ENCODE measurements at places on chromosomes 11 and 22. TPM values are rescaled to one million over a fixed set of nuclear protein-coding genes. Genes with fewer than 3 reads are reported as not detected.

DNA sequence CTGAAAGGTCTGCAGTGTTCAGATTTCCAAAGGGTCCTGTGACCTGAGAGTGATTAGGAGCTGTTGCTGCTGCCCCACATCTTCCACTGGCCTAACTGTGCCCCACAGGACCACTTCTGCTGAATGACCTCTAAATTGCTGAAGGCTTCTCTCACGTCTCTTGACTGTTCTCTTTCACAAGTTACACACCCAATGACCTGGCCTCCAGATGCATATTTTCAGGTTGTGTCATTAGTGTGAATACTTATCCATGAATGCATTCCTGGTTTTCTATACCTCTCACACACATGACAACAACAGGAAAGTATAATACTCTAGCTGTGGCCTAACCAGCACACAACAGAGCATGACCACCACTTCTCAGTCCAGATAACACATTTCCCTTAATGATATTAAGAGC lies 15.4 kb downstream of the PRR14L start:
- no peak for ATAC-seq

PRR5 gene
- total RNA-seq: 15.1 TPM

DNA sequence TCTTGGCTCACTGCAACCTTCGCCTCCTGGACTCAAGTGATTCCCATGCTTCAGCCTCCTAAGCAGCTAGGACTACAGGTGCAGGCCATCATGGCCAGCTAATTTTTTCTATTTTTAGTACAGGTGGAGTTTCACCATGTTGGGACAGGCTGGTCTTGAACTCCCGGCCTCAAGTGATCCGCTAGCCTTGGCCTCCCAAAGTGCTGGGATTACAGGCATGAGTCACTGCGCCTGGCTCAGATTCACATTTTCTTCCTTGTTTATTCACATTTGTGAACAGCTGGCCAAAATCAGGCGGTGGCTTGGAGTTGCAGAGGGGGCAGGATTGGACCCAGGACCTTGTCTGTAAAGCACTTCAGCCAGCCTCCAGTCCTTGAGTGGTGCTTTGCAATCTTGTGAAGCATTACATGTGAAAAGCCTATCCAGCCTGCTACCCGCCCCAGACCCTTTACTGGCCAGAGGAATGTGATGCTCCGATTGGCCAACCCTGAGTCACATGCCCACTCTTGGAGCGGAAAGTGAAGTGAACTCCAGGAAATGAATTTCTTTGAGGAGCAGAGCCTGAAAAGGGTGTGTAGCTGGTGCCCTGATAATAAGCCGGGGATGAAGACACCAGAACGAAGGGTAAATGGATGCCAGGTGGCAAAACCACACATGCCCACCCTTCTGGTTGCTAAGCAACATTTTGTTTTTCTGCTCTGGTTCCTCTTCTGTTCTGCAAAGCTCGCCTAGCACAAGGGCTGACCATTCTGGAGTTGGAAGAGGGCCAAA lies 62.6 kb upstream of the PTPRJ start:
- ATAC-seq: no peak

- no peak for ATAC-seq
Observed at GRCh38 chr11:38538866-38539680, 1941.0 kb upstream of the RAG2 start.

DNA sequence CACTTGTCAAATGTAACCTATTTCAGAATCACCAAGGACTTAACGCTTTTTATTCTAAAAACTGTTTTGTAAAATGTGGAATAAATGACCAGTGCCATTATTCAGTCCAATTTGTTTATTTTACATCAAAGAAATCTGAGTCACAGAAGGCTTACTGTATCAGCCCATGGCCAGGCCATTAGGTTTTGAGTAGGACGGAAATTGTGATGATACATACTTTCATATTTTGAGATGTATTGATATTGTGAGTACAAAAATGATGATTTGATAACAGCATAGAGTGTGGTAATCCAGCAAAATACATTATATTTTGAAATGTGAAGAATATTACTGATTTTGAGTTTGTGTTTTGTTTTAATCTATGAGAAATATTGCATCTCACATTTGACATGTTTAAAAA lies 81.1 kb downstream of the PIWIL3 start:
- no peak for ATAC-seq

DNA sequence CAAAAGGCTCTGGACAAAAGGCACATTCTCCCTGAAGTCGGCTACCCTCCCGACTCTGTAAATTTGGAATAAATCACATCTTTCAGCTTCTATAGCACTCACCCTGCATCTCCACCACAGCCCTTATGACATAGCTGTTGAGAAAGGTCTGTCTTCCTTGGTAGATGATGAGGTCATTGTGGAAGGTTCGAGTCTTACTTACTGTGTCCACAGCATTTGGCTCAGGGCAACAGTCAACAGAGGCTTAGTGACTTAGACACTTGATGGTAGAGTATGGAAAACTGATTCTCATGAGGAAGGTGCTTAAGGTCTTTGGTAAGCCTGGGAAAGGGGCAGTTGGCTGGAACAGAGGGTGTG lies 45.6 kb downstream of the PTPRJ start:
- ATAC-seq: peak; percentile 72

- no peak for ATAC-seq
Observed at GRCh38 chr22:43826142-43827002, 14.3 kb upstream of the EFCAB6 start.

DNA sequence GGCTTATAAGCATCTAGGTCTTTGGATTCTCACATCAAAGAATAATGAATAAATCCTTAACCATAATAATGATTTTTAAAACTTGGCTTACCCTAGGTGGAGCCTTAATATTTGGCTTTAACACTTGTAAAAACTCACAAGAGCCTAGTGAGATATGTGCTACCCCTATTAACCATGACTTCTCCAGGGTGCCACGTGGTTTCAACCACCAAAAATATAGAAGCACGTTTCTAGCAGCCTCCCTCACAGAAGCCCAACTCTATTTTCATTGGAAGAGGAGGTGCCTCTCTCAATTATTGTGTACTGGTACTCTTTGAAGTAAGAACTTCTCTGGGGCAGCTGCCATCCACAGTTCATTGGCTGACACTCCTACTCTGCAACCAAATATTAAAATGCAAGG lies 46.5 kb upstream of the GDPD4 start:
- ATAC-seq: no peak

DNA sequence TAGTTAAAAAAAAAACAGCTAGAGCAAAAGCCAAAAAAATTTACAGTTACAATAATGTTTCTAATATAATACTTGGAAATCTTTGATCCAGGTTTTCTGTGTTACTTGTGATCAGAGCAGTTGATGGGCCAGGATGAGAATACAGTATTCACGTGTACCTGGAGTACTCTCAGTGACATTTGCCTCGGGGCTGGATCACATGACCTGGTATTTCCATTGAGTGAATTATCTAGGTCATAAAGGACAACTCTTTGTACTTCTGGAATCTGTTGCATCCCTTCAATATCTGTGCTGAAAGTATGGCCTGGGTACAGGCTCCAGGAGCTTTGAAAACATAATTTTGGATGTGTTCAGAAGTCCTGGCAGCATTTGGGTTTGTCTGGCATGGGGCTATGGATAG lies 93.5 kb downstream of the GRAMD1B start:
- ATAC-seq: no peak

DNA sequence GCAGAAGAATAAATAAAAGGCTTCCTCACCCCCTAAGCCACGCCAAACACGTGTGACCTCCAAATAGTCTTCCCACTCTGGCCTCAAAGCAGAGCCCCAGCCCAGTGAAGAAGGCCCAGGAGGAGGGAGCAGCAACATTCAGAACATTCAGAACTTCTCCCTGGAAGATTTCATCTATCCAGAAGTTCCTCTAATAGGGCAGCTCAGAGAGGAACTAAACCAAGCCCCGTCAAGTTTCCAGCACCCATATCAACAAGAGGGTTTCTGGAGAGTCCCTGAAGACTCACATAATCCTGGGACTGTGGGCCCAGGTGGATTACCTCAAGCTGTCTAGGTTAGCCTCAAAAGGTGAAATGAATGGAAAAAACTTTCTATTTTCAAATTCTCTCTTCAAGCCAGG lies 39.4 kb downstream of the PC start:
- no peak for ATAC-seq

DNA sequence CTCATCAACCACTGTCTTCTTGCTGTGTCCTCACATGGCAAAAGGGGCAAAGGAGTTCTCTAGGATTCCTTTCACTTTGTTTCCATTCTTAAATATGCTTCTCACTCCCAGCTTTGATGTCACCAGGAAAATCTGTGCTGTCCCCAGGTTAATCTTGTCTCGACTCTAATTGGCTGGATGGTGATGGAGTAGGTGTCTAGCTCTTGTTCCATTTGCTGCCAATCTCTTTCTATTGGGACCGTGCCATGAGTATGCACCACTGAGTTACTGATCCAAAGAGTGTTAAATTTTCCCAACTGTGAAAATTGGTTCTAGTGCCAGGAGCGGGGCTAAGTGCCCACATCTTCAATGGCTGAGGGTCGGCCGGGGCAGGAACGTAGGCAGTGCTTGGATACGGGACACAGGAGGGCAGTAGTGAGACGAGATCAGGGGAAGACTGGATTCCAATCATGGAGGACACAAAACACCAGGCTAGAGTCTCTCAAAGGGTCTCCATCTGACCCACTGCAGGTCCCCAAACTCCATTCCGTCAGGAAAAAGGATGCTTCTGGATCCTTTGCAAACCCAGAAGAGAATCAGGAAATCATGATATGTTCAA lies 47.7 kb upstream of the CSNK2A3 start:
- no peak for ATAC-seq

BTG4 gene
- total RNA-seq: not detected

WNT11 gene
- not detected for total RNA-seq

DNA sequence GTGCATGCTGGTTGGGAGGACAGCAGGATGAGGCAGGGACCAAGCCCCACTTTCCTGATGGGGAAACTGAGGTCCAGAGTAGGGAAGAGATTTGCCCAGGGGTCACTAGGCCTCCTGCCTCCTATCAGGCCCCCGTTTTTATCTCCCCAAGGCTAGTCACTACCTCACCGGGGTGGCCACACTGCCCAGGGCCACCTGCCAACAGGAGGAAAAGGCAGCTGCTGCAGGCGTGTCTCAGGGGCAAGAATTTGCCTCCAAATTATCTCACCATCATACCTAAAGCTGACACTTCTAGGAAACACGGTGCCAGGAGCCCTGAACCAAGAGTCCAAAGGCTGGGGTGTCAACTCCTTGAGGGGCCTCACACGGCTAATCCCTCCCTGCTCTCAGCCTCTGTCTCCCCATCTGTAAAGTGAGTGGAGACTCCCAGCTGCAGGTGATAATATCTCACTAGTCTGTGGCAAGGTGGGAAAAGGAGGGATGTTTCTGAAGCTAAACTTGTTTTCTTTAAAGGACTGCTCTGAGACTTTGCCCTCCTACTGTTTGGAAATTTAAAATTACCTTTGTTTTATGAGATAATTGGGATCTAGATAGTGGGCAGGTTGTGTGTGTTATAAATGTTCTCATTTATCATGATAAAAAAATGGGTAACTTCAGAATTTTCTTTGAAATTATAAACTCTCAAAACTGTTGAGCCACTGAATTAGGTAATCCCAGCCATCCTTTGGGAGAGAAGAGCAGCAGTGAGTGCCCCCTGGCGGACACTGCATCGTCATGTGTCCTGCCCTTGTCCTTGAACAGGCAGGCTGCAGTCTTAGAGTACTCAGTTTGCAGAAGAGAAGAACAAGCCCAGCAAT lies 60.0 kb downstream of the MYO7A start:
- peak; percentile 84 for ATAC-seq

DNA sequence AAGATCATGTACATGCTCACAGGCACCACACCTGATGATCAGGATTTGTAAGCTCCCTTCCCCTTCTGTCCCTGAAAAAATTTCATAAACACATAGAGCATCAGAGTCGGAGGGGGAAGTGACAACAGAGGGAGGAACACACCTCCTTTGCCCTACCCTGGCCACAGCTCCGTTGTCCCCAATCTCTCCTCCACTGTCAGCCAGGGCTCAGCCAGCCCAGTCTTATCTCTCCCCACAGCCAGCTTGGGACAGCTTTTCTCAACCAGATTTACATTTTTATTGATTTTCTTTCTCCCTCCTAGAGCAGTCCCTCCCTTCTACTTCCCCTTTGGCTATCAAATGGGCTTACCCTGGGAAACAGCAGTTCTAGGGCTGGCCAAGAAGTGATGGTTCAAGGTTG lies 32.1 kb upstream of the TPBGL start:
- no peak for ATAC-seq

- no peak for ATAC-seq
Observed at GRCh38 chr22:32584650-32585049, 110.0 kb downstream of the FBXO7 start.

DNA sequence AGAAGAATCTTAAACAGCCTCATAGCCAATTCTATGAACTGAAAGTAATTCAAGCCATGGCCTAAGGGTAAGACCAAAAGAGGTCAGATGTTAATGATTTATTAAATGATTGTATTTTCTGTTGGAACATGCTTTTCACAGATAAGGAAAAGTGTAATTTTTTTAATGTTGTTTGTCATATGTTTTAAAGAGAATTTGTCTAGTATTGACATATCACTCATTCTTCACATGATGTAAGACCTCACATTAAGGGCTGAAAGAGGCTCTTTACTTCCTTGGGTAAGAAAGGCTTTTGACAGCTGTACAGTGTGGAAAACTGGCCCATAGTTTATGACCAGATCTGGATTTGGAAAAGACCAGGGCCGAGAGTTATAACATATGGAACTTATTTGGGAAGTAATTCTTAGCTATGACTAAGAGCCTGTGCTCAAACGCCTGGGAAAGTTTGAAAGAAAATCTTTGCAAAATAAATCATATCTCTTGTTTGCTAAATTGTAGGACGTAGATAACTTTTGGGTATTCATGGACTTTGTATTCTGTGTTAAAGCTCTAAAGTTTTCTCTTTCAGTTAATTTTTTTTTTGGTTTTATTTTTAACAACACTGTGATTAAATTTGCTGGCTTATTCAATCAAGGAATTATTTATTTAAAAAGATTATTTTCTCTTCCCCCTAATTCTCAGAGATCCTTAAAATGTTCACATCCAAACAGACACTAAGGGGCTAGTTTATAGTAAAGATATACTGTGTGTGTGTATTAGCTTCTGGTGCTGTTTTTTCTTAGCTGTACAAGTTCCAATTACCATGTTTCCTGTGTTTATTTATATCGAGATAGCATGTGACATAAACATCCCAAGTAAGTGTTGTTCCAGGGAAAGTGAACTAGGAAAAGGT lies 162.2 kb downstream of the ARHGAP42 start:
- no peak for ATAC-seq

- peak; percentile 38 for ATAC-seq
Observed at GRCh38 chr11:131186629-131187101, 183.8 kb upstream of the NTM start.

PTPRCAP gene
- total RNA-seq: 112 TPM

PRG3 gene
- total RNA-seq: not detected

- ATAC-seq: no peak
Observed at GRCh38 chr11:100727410-100727809, 40.3 kb downstream of the ARHGAP42 start.

- no peak for ATAC-seq
Observed at GRCh38 chr11:81700076-81700475, 1033.6 kb downstream of the FAM181B start.

DNA sequence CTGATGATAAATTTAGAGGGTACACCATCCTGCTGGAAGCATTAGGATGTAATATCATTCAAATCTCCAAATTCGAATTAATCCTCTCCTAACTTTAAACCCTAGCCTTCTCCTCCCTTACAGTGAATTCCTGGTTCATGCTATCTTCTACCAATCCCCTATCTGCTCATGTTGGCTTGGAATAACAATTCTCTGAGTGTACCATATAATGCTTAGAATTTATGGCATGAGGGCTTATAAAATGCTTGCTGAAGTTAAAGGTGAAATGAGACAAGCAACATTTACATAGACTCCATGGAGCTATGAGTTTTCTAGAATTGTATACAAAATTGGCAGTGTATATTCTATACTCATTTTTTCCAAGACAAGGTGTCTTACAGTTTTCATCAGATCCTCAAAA lies 79.3 kb downstream of the C2CD3 start:
- no peak for ATAC-seq
